ENCODE measurements at places on chromosomes 4 and X.

- no peak for DNase-seq
Measured at GRCh38 chr4:74410272-74410671, 34.7 kb upstream of the AREG start.

DNA sequence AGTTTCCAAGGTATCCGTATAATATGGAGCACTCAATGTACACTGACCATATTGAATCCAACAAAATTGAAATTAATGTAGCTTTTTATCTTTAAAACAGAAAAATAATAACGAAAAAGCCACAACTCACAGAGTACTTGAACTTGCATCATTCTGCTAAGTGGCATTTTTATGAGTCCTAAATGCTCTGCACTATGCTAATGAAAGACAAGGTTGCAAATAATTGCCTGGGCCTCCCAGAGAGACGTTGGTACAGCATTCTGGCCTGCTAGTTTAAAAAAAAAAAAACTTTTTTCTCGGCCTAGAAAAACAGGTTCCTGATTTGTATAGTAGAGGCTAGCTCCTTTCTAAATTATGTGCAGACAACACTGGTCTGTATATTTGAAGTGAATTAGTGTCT is 4.3 kb upstream of the FAM9B start:
- DNase-seq: no peak

DNA sequence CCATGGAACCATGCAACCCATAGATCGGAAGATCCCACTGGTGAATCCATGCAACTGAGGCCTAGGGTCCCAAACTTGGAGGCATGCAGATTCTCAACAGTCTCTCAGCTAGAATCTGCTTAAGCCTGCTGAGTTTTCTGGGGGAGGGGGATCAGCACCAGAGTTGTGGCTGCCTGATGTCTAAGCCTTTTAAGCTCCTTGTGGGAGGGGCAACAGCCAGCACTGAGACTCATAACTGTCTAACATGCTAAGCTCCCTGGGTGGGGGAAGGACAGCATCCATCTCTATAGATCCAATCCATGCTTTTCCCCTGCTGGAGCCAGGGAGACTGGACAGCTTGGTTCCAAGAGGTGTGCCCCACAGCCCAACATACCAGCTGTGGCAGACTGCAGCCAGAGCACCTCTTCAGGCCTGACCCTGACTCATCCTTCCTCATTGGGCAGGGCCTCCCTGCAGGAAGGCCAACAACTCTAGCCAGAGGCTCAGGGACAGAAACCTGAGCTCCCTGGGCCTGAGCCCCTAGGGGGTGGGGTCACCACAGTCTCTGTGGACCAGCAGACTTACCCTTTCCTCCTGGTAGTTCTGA is 300.1 kb upstream of the SLC7A11 start:
- no peak for DNase-seq

DNA sequence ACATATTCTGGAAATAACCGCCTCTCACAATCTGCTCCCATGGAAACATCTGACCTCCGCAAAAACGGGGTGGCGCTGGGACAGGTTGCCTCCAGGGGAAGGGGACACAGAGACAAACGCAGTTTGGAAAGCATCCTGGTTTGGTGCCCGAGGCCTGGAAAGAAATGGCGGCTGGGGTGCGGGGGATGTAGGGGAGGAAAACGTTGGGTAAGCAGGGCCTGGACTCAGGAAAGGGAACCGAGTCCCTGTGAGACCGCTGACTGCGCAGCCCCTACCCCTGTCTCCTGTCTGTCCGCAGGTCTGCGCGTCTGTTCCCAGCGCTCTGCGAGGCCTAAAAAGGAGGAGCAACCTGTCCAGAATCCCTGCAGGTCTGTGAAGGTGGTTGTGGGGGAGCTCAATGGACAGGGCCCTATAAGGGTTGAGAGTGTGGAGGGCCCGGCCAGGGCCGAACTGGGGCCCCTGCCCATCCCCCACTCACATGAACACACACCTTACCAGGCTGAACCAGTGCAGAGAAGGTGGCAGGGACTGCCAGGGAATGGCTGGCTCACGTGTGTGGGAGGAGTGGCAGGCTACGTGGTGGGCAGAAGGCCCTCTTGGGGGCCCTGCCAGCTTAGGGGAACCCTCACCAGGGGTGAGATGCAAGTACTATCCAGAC is 672 bp downstream of the TCEAL3 start:
- DNase-seq: no peak

DNA sequence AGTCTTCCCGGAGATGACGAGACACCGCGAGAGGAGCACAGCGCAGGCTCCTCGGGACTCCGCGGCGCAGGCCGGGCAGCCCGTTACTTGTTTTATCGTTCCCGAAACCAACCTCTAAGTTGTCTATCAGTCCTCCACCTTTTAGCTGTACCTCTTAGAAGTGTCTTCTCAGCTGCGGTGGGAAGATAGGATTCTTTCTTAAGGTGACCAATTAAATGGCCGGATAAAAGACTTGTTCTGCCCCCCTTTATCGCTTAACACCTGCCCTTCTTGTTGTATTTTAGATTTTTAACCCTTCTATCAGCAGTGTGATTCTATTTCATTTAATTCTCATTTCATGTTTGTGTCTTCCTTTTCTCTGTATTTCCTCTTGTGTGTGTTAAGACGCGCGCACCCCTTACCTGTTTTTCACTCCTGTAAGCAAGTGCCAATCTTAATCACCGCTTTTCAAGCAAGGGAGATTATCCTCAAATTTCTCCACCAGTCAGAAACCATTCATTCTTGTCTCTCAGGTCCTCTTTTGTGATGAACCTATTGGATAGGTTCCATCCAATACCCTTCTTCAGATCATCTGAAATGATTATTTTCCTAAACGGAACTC is at the start of gene SLC9B2:
SLC9B2 (minus strand) TSS at position 15 of the 601 bp plus-strand sequence. CDS start 9,211 bp downstream, outside the sequence.
- DNase-seq: no peak

DNA sequence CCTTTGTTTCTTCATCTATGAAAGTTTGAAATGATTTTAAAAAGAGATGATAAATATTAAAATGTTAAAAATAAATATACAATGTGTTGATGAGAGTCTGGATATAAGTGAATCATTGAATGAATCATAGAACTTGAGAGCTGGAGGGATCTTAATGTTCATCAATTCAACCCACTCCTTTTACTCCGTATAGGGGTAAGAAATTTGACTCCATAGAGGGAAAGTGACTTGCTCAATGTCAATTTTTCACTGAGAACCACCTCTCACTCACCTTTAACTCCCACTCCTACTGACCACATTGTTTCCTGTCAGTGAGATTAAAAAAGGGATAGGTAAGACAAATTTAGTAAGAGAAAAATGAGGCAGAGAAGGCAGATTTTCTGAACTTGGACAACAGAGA is 557.2 kb upstream of the GRIA3 start:
- no peak for DNase-seq

- no peak for DNase-seq
Measured at GRCh38 chrX:54423161-54423888, 16.9 kb upstream of the TSR2 start.

Measured in stimulated activated CD8-positive, alpha-beta memory T cell treated with anti-CD3 and anti-CD28 coated beads, Interleukin-2, amount 100 ng/mL, for 48 hours (primary cell).